ENCODE measurements at places on chromosomes 7 and 10. TPM values are rescaled to one million over a fixed set of nuclear protein-coding genes. Genes with fewer than 3 reads are reported as not detected.

ITPRIP gene
- total RNA-seq: 23.8 TPM

ERVW-1 gene
- not detected for total RNA-seq

PAPOLB gene
- 0.25 TPM for total RNA-seq

RTKN2 gene
- total RNA-seq: 7.1 TPM

GHITM gene
- 114 TPM for total RNA-seq

DNA sequence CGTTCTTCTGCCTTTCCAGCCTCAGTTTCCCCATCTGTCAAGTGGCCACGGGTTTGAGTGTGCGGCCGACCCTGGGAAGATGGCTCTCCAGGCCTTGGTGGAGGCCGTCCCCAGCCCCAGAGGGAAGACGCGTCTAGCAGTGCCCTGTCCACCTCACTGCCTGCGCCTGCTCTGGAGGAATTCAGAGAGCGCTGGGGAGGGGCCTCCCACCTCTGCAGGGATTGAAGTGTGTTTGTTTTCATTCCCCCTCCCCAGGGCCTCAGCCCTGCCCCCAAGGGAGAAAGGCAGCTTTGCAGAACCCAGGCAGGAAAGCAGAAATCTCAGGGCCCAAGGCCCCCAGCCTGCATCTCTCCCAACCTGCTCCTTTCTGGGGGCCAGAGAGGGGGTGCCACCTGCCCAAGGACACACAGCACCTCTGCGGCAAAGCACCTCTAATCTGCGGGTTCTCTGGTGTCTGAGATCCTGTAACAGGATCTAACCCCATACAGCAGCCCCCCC is 91.0 kb downstream of the MICALL2 start:
- no peak overlapping the region for H3K27ac ChIP-seq
- H3K4me1 ChIP-seq: no peaks in the 10 kb centered on the region
- no peaks in the 10 kb centered on the region for H3K36me3 ChIP-seq
- no peak overlapping the region for H3K4me3 ChIP-seq
- DNase-seq: no peak
- H3K27me3 ChIP-seq: peaks cover 32% of the 10 kb centered on the region

All from lung (tissue), 17 donors.